ENCODE measurements at places on chromosomes 3 and 15.

DNA sequence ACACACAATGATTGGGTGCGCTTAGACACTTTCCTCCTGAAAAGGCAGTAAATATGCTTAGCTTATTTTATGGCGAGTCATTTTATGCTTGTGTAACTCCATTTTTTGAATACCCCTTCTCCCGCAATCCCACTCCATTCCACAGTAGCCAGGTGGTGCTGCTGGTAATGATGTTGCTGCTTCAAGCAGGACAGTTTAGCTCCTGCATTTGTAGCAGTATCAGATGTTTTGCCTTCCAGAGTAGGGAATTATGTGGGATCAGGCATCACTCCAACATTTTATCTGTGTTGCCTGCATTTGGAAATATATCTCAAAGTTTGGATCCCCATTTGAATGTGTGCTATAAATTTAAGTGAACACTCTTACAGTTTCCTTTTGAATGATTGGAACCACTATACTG is 302.1 kb upstream of the SGO1 start:
- DNase-seq, result no peak

DNA sequence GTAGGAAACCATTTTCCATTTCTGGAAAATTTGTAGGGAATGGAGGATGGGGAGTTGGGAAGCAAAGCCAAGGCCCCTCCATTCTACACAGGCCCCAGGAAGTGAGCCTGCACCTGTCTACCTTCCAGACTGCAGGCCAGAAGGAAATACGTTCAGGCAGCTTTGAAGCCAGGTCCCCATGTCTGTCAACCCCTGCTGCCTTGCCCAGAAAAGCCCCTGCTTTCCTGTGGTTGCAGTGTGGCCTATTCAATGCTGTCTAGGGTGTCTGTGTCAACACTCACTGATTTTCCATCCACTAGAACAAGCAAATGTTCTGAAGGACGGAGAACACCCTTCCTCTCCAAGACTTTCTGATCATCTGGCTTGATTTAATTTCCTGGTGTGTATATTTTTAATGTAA is 281.9 kb downstream of the TLE3 start:
- peak; percentile 10 for DNase-seq

GRCh38 chr3:190444006-190444405 is 5.7 kb downstream of the TMEM207 start:
- DNase-seq, result no peak

- no peak for DNase-seq
Measured at GRCh38 chr3:27666272-27666671, 55.9 kb downstream of the EOMES start.

GRCh38 chr3:115099986-115100571 is 47.0 kb downstream of the ZBTB20 start:
- DNase-seq, result no peak

- DNase-seq, result no peak
Measured at GRCh38 chr3:125395091-125395490, 20.0 kb upstream of the ZNF148 start.

DNA sequence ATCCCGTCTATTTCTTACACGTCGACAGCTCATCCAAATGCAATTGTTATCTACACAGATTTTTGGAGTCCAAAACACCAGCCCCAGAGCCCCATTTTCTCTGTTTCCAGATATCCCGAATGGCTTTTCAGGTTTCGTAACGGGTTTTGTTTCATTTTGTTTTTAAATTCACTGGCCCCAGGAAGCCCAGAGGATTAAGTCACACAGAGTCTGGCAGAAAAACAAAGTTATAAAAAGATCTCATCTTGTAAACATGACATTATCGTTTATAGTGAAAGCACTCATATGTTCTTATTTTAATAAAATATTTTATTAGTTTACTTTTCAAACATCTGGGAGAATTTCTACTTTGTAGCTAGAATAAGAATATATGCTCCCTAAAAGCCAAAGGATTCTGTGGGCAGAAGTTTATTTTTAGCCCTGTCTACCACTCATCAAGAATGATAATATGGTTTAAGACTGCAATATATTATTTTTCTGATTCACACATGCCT is 149.3 kb upstream of the SLC2A2 start:
- DNase-seq, result no peak

GRCh38 chr3:122947196-122947595 is 80.4 kb downstream of the SEMA5B start:
- no peak for DNase-seq

DNA sequence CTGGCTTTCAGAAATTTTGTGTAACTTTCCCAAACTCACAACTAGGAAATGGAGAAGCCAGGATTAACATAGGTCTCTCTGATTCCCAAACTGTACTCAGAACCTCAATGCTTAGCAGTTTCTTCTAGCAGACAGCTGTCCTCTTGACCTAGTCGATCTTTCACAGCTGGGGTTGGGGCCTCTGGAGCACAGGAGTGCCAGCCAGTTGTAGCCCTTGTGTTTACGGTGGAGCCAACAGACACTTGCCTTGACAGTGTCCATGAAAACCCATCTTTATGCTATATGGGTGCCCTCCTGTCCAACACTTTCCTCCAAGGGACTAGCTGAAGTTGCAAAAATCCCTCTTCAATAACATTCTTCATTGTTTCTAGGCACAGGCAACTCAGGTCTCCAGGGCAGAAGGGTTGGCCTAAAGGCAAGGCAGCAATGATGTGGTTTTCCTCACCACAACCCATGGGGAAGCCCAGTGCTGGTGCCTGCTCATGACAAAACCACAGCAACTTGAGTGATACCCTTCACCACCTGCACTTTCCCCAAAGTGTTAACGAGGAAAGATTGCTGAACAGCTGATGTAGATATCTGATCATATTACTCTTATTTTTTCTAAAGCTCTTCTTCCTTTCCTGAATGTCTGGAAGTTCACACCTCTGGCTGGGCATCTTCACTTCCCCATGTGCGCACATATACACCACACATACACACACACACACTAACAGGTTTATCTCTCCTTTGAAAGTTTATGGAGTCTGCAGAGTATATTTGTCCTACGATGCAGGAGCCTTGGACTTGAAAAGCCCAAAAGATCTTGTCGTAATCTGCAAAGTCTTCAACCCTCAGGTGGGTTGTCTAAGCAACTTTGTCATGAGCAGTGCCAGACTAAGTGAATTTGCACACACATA is 11.0 kb upstream of the KNG1 start:
- DNase-seq, result no peak

DNA sequence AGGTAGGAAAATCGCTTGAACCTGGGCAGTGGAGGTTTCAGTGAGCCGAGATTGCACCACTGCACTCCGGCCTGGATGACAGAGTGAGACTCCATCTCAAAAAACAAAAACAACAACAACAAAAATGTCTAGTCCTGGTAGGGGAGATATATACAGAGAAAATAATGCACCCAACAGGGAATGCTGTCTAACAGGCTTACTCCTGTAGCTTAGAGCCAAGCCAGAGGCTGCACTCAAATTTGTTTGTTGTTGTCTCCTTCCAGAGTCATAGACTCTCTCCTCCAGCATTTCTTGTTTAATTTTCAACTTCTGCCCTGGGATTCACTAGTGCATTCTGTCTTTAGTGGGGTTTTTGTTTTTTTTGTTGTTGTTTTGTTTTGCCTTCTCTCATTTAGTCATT is 4.6 kb upstream of the TRA2B start:
- no peak for DNase-seq

- DNase-seq, result no peak
Measured at GRCh38 chr15:92745845-92746271, 90.3 kb upstream of the FAM174B start.

GRCh38 chr3:63015614-63016309 is 140.5 kb upstream of the CADPS start:
- DNase-seq, result peak; percentile 31

DNA sequence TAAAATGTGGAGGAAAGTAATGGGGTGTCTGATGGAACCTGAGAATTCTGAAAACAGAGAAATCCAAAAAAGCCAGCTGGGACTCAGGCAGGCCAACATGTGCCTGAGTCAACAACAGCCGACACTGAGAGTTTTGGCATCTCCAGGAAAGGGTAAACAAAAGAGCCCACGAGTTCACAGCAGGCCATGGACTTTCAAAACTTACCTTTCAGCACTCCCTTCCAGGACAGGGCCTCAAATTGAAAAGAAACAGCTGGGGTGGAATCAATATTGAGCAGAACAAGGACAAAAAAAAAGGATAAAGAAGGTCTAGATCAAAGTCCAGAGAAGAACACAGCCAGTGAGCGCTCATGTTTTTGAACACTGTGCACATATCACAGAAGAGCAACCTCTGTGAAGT is 735.4 kb upstream of the GRM7 start:
- DNase-seq, result peak; percentile 16

DNA sequence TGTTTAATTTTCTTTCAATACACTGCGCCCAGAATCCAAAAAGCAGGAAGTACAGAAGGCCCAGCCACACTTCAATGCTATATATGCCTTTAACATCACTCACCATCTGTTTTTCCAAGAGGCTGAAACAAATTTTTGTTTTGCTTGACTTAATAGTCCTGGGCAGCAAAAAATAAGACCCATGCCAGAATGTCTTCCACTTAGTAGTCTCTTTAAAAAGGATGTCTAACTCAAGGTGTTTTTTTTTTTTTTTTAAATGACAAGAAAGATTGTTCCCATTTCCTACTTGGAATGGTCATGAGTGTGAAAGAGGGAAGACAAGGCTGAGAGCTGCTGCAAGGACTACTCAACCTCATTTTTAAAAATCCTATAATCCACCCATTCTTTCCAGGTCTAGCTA is 590.3 kb upstream of the SGO1 start:
- no peak for DNase-seq

DNA sequence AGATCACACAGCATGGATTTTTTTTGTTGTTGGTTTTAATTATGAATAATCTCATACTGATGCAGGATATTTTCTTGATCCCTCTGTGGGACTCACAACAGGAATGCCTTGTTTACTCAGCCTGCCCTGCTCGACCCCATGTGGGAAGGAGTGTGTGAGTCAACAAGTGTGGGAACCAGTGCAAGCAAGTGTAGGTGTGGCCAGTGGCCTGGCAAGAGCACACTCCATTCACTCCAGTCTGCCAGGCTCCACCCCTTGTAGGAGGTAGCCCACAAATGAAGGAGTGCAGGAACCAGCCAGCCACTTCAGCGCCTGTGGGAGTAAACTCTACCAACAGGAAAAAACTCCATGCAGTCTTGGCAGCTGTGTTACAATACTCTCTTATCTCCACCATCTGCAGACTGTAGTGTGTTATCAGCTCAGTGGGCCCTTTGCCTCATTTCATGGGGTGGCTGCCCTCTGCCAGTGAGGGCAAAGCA is 393.6 kb downstream of the OTOL1 start:
- no peak for DNase-seq

- DNase-seq, result no peak
Measured at GRCh38 chr3:12352253-12352652, 63.4 kb downstream of the PPARG start.

- DNase-seq, result no peak
Measured at GRCh38 chr3:49671291-49672288, 2.6 kb upstream of the APEH start.

GRCh38 chr15:32993285-32993684 is 201.2 kb downstream of the FMN1 start:
- no peak for DNase-seq

All from NCI-H345 (cell line).